ENCODE measurements at places on chromosomes 3 and 15.

GRCh38 chr3:141124715-141125114 lies 73.6 kb downstream of the SPSB4 start:
- DNase-seq, result no peak

GRCh38 chr15:34223904-34224596 lies 766 bp upstream of the EMC4 start:
- DNase-seq, result no peak

DNA sequence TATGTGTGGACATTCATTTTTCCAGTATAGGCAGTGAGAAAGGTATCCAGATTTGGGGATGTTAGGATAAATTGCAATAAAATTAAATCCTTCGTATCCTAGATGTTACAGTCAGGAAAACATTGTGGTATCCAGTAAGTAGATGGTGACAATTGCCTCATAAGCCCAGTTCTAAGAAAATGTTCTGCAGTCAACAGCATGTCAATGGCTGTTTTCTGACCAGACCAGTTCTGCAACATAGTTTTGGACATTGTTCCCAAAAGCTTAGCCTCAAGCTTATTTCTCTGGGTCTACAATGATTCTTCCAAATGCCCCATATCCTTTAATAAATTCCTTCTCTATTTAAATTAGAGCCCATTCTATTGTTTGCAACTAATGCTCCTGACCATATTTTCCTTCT lies 480.7 kb downstream of the FHIT start:
- no peak for DNase-seq

GRCh38 chr3:53498806-53499641 lies 4.6 kb downstream of the CACNA1D start:
- no peak for DNase-seq

- DNase-seq, result no peak
Measured at GRCh38 chr3:138257986-138258385, 70.9 kb downstream of the ARMC8 start.

DNA sequence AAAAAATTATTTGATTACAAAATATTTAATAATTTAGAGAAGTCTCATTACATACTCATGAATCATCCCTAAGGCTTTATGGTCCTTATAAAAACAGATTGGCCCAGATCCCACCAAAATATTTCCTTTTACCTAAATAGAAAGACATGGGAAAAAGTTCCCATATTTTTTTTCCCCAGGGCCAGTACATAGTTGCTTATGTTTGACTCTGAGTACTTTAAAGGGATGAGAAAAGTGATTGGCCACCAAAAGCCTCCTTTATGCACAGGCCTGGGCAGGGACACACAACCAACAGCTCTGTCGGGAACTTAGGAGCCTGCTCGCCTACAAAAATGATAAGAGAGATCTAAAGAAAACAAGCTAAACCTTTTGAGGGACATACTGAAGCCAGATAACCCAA lies 22.3 kb downstream of the KCNAB1 start:
- DNase-seq, result no peak

DNA sequence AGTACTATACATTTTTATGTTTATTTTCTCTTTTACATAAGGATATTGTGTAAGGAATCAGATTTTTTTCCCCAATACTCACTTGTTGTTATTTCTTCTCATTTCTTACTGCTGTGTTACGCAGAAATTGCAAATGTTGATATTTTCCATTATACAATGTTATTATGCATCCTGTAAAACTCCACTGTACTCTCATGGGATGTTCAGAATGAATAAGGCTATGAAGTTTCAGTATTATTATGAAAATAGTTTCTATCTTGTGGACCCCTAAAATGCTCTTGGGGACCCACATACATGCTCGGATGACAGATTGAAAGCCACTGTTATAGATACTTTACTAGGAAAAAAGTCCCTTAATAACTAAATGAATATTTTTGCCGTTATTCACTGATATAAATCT lies 329.4 kb downstream of the EPHA3 start:
- DNase-seq, result no peak

GRCh38 chr3:126925411-126926171 lies 57.3 kb upstream of the PLXNA1 start:
- no peak for DNase-seq
